ENCODE measurements at places on chromosomes 2 and 18. TPM values are rescaled to one million over a fixed set of nuclear protein-coding genes. Genes with fewer than 3 reads are reported as not detected.

Gene CD226
- total RNA-seq, result not detected

Gene SNTG2
- 0.38 TPM for total RNA-seq

Gene ANKRD23
- total RNA-seq, result 2.1 TPM

Gene EVX2
- not detected for total RNA-seq

Gene ANKRD30B
- total RNA-seq, result 0.08 TPM

Gene RASGRP3
- total RNA-seq, result 17.6 TPM

Gene NT5DC4
- total RNA-seq, result not detected

Gene SETBP1
- total RNA-seq, result 3.4 TPM

GRCh38 chr2:98715812-98716451 lies 15.0 kb downstream of the MGAT4A start:
- DNase-seq, result no peak

- DNase-seq, result no peak
These were observed 84.7 kb downstream of the EPAS1 start for GRCh38 chr2:46381871-46382270.

DNA sequence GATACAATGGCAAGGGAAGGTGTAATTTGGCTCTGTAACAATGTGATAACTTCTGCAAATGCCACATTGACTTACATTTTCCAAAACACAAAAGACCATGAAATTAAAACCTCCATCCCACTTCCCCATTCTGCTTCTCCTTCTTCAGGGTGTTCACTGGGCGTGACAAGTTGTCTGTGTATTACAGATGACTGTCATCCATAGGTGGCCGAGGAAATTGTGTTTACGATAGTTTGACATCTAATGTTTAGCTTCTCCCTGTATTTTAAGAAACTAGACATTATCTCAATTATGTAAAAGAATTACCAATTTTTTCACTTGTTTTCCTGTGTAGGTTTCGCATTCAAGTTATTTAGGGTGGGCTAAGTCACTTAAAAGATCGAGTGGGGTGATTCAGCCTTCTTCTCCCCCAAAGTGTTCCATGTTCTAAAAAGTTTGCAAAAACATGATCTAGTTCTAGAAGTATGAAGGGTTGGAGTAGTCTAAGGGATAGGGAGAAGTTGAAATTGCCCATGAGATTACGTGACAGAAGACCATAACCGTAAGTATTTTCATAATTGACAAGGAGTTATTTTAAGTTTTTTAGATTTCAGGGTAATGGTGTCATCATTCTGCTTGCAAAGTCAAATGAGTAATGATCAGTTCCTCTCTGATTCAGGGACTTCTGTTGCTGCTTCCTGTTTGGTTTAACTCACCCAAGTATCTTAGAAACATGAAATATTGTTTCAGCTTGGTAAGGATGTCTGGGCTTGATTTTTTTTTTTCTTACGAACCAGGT lies 25.2 kb upstream of the CYTIP start:
- no peak for DNase-seq

DNA sequence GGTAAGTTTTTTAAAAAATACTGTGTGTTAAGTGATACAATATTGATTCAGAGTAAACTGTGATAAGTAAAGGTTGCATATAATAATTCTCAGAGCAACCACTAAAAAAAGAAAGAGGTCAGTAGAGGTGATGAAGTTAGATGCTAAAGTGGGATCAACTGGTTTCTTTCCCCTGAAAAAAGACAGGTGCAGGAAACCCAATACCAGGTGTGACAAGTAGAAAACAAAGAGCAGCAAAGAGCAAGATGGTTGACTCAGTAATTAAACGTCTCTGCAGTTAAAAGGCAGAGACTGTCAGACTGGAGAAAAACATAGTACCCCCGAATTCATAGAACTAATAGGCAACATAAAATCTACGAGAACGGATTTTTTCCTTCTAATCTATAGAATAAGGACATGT lies 128.3 kb downstream of the ATP9B start:
- no peak for DNase-seq

DNA sequence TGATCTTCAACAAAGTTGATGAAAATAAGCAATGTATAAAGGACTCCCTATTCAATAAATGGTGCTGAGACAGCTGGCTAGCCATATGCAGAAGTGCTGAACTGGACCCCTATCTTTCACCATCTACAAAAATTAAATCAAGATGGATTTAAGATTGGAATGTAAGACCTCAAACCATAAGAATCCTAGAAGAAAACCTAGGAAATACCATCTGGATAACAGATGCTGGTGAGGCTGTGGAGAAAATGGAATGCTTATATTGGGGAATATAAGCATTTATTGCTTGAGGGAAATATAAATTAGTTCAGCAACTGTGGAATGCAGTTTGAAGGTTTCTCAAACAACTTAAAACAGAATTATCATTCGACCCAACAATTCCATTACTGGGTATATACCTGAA lies 89.6 kb downstream of the GCA start:
- DNase-seq, result no peak

DNA sequence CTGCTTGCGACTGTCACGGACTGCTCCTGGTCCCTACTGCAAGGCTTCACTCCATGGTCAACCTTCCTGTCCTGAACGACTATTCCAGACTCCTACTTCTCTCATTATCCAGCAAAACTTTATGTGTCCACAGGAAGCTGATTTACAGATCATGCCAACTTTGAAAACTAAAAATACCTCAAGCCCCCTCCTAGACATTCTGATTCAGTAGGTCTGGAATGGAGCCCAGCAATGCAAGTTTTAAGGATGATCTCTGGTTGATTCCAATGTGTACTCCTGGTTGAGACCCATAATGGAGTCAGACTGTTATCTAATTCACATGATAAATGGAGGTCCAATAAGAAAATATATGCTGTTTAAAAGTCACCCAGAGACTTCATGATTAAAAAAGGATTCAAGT lies 13.1 kb upstream of the LRATD1 start:
- no peak for DNase-seq

DNA sequence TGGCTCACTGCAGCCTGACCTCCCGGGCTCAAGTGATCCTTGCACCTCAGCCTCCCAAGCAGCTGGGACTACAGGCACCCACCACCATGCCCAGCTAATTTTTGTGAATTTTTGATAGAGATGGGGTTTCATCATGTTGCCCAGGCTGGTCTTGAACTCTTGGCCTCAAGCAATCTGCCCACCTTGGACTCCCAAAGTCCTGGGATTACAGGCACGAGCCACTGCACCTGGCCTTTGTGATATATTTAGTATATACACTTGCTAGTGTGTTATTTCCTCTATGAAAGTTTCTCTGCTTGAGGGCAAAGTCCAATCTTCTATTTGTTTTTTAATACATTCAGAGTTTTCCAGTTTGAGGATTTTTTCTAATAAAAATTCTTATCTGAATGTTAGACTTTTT lies 119.3 kb downstream of the GALNT3 start:
- DNase-seq, result no peak

DNA sequence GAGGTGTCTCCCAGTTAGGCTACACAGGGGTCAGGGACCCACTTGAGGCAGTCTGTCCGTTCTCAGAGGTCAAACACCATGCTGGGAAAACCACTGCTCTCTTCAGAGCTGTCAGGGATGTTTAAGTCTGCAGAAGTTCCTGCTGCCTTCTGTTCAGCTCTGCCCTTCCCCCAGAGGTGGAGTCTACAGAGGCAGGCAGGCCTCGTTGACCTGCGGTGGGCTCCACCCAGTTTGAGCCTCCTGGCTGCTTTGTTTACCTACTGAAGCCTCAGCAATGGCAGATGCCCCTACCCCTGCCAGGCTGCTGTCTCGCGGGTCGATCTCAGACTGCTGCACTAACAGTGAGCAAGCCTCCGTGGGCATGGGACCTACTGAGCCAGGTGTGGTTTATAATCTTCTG lies 346.3 kb downstream of the CELF4 start:
- no peak for DNase-seq

- DNase-seq, result no peak
These were observed 85.4 kb upstream of the B3GNT2 start for GRCh38 chr2:62110415-62111025.

- no peak for DNase-seq
These were observed 818.8 kb downstream of the SLC4A3 start for GRCh38 chr2:220446106-220446712.
